ENCODE measurements at places on chromosomes 5 and 9.

- peak; percentile 69 for DNase-seq
Measured at GRCh38 chr5:98772415-98773213, 849 bp upstream of the RGMB start.

- peak; percentile 56 for DNase-seq
Measured at GRCh38 chr5:148960070-148960769, 102.6 kb downstream of the SH3TC2 start.

- no peak for DNase-seq
Measured at GRCh38 chr5:14895301-14895700, 23.7 kb upstream of the ANKH start.

- DNase-seq, result no peak
Measured at GRCh38 chr5:7714697-7715096, 136.2 kb downstream of the CFAP90 start.

DNA sequence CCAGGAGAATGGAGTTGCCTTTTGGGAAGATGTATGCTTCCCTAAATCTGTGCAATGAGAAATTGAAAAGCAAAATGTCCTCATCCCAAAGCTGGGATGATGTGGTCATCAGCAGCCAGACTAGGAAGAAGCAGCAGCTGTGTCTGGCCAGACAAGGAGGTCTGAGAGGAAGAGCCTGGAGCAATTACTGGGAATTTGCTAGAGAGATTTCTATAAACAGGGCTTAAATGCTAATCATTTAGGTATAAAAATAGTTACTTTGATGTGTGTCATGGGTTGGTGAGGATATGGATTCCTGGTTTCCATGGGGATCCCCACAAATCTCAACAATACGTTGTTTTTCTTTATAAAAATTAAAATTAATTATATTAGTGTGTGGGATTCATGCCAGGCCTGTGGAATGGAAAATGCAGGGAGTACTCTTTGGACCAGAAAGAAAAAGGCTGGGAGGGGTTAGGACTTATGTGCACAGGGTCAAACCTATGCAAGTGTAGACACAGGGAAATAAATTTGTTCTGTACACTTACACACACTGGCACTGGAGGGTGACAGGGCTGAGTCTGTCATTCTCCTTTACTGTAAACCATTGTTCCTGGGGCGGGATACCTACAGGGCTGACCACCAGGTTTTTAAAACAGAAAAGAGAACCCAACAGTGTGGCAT lies 58.7 kb upstream of the TRPC7 start:
- DNase-seq, result no peak

GRCh38 chr9:127004946-127005769 lies 90.6 kb downstream of the RALGPS1 start:
- no peak for DNase-seq

DNA sequence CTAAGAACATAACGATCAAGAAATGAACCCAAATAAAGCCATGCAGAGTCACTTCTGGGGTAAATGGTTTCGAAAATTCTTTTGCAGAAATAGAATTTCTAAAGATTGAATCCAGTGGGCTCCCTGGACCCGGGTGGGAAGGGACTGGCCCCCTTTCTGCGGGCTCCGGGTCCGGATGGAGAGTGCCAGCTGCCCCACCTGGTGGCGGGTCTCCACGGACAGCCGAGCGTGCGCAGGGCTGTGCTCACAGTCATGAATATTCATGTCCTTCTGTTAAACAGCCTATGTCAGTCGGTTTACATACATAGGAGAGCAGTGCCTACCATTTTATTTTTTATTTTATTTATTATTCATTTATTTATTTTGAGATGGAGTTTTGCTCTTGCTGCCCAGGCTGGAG lies 4.7 kb upstream of the PPP1R26 start:
- no peak for DNase-seq

DNA sequence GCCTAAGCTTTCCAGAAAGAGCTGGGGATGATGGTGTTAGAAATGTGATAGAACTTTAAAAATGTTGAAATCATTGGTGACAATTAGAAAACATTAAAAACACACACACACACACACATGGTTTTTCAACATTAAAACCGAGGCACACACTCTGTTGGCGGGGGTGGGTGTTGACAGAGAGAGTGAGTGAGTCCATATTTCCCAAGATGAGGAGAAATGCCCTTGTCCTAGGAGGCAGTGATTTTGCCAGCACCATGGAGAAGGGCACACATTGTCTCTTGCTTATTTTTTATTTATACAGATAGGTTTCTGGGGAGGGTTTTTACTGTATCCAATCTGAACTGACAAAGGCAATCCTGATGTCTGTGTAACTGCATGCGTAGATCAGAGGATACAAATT lies 152.5 kb downstream of the INSYN2B start:
- no peak for DNase-seq

DNA sequence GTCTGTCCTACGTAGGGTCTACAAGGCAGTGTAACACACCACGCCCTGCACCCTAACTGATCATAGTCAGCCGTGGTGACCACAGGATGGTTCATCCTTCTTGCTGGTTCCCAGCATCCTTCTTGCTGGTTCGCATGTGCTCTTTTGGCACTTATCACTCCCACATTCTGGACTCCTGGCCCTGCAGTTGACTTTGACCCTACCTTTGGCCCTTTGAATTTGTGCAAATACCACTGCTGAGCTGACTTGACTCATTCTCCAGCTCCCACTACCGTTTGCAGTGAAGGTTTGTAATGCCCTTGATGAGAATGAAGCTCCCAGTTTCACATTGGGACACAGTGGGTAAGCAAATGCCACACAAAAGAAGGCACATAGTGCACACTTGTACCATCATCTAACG lies 33.8 kb downstream of the PALM2AKAP2 start:
- DNase-seq, result no peak

DNA sequence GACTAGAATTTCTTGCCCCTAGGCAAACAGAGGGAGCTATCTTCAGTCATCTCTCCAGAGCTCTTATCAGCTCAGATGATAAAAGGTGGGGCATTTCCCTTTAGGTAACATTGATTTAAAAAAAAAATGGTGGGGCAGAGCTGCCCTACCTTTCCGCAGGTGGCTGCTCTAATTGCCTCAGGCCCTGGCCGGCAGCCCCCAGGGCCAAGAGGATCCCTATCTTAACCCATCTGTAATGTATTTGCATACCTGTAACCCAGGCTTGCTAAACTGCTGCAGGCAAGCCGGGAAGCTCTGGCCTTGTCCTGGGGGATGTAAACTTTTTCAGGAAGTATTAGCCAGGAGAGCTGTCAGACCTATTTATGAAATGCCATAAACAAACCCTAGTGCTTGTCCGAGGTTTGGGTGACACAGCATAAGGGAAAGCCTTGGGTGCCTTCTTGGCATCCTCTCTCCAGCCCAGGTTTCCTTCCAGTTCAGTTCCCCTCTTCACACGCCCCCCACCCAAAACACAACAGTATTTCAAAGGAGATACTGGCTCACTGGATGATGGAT lies 20.9 kb upstream of the ZSWIM6 start:
- no peak for DNase-seq

GRCh38 chr9:89634995-89635742 lies 30.4 kb downstream of the GADD45G start:
- no peak for DNase-seq

DNA sequence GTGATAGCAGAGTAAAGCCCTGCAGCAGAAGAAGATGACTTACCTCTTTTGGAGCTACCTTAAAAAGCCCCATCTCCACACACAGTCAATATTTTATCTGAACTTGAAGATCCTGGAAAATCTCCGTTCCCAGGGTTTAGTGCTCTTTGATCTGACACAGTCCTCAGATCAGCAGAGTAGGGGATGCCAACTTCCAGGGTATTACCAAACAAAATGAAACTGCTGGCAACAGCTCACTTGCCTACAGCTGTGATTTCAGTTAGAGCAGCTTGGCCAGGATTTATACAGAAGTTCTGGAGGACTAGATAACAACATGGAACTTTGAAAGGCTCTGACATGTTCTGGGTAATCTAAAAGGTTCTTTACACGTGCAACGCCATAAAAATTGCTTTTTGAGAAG lies 1537.8 kb upstream of the ACO1 start:
- DNase-seq, result no peak

- no peak for DNase-seq
Measured at GRCh38 chr5:32369542-32370155, 56.9 kb upstream of the MTMR12 start.

DNA sequence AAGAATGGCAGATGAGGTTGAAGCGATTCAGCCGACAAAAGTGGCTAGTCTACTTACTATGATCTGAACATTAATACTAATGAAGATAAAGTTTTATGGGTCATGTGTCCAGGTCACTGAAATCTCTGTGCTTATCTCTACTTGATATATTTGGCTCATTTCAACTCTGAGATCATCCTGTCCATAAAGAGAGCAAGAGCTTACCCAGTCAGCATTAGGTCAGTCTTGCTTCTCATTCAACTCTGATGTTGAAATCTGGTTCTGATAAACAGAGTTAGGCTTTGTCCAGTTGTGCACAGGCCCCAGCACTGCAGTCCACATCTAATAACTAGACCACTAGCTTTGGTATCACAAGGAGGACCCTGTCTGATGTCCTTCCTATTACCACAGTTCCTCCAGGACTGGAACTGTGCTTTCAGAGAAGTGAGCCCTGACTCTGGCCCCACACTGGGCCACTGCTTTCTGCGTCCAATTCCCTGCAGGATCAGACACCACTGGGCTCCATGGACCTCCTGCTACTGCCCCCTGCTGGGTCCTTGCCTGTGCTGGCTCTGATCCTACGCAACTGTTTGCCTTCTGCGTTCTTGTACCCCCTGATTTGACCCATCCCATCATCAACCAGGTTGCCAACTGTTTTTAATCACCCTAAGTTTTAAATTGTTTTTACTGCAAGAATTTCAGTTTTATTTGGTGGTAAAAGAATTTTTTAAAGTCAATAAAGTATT lies 23.7 kb upstream of the FAM120A start:
- no peak for DNase-seq

DNA sequence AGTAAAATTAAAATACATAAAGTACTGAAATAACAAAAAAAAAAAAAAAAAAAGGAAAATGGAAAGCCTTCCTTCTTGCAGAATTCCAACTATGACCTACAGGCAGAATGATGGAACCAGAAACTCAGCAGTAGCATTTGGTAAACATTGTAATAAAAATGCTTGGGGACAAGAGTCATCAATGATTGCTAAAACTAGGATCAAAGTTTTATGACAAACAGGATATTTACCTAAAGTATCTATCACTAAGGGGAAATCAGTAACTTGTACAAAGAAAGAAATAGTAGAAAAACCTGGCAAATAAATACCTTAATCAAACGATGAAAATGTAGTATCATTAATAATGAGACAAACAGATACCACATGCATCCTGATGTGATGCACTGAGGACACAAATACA lies 17.5 kb downstream of the ERMP1 start:
- DNase-seq, result no peak

GRCh38 chr5:35058374-35058788 lies 10.6 kb upstream of the AGXT2 start:
- DNase-seq, result no peak

DNA sequence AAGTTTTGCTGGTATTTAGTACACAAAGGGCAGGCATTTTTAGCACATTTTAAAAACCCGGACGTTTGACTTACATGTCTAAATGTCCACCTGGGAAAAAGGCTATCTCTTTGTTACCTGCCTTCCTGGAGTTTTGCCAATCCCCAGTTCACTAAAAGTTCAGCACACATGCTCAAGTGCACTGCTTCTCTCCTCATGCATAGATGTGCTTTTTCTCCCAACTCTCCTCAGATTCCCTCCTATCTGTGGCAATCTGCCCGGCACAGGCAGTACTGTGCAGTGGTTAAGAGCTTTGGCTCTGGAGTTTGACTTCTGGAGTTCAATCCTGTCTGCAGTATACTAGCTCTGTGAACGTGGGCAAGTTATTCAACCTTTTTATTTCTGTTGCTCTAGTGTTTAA lies 8.3 kb upstream of the CCNO start:
- DNase-seq, result no peak

DNA sequence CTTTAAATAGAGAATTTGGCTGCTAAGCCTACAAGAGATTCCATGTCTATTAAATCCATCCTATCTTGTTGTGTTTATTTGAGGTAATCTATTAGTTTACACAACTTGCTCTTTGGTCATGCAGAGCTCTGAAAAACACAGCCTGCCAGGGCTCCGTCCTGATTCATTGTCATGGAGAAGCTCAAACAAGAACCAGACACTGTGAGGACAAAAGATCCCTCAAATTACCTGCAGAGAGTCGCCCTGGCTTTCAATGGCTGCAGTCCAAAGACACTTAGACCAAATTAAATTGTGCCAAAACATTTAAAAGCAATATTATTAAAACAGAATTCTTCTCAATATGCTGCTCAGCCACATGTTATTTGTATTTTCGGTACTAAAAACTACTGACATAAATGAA lies 60.1 kb downstream of the CDH18 start:
- DNase-seq, result no peak

GRCh38 chr9:2257248-2257929 lies 242.2 kb downstream of the SMARCA2 start:
- DNase-seq, result no peak

DNA sequence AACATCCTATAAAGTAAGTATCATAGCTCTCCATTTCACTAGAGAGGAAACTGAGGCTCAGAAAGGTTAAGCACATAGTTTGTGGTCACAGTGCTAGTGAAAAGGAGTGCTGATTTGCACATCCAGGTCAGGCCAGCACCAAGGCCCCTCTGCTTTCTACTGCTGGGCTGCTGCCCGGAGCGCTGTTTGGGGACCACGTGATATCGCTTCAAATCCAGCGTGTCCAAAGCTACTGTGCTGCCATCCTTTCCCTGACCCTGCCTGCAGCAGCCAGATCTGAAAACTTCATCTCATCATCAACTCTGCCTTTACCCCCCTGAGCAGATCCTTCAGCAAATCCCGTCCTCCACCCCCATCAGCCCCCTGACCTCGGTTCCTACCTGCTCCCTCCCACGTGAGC lies 40.7 kb upstream of the AKNA start:
- no peak for DNase-seq

- no peak for DNase-seq
Measured at GRCh38 chr5:137010226-137010625, 488.9 kb downstream of the SPOCK1 start.

- peak; percentile 11 for DNase-seq
Measured at GRCh38 chr9:126708178-126708577, 94.5 kb downstream of the LMX1B start.

GRCh38 chr5:142966121-142966420 lies 195.9 kb downstream of the ARHGAP26 start:
- DNase-seq, result no peak

- no peak for DNase-seq
Measured at GRCh38 chr9:125380406-125380805, 118.8 kb downstream of the GAPVD1 start.

Data from lower leg skin (tissue), 4 donors.